ENCODE measurements at places on chromosomes 2 and 18. TPM values are rescaled to one million over a fixed set of nuclear protein-coding genes. Genes with fewer than 3 reads are reported as not detected.

DNA sequence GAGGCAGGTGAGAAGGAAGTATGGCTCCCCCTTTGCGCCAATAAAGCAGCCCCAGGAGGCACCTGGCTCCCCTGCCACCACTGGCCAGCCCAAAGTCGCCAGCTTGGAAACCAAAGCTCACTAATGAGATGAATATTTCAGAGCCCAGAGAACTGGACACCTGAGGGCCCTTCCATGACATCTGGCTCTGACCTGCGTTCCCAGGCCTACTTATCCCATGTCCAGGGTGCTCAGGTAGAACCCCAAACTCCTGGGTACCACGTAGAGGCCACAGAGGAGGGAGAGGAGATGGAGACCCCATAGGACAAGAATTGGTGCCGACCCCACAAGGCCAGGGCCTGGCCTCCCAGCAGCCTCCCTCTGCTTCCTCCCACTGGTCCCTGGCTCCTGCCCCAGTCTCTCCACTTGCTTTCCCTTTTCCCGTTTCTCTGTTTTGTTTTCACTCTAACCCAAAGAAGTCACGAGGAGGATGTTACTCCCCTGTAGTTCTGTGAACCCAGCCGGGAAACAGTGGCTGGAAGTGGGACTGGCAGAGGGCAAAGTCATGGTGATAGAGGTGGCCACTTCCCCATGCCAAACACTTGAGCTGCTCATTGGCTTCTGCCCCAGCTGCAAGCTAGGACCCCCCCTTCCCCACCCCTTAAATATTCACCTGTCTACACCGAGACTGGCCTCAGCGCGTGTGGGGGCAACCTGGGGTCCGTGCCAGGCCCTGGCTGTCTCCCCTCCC is 820 bp downstream of the TMBIM1 start:
- DNase-seq = no peak

GRCh38 chr18:22219568-22220355 is 50.4 kb downstream of the GATA6 start:
- no peak for DNase-seq

- DNase-seq = no peak
These were observed 20.7 kb downstream of the COX7A2L start for GRCh38 chr2:42340045-42340937.

The SLC40A1 gene
- 3.0 TPM for total RNA-seq

DNA sequence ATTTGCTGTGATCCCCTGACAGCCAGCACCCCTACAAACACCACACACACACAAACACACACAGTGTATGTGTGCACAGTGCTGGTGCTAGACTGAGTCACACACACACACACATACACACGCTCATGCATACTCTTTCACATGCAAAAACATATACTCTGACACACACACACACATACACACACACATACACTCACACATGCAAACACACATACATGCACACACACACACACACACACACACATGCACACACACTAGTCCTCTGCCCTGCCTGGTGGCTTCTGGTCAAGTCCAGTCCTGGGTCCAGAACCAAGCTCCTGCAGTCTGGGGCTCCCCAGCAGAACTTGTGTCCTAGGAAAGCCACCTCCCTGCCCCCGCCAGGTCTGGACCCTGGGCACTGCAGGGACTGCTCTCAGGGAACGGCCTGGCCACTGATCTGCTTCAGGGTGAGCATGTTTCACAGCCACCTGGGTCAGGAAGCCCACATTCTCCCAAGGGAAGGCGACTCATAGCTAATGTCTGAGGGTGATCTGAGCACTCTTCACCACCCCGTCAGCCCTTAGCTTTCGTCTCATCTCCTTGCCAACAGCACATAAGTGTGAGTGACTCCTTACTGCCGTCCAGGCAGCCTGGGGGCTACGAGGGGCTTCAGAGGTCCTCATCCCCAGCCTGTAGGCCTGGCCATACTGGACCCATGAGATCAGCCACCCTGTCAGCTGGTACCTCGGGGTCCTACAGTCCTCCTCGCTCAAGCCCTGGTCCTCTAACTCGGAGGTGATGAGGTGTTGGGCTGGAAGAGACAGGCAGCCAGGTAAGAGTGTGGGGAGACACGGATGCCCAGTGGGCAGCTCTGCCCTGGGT is 88.1 kb downstream of the MCFD2 start:
- no peak for DNase-seq

DNA sequence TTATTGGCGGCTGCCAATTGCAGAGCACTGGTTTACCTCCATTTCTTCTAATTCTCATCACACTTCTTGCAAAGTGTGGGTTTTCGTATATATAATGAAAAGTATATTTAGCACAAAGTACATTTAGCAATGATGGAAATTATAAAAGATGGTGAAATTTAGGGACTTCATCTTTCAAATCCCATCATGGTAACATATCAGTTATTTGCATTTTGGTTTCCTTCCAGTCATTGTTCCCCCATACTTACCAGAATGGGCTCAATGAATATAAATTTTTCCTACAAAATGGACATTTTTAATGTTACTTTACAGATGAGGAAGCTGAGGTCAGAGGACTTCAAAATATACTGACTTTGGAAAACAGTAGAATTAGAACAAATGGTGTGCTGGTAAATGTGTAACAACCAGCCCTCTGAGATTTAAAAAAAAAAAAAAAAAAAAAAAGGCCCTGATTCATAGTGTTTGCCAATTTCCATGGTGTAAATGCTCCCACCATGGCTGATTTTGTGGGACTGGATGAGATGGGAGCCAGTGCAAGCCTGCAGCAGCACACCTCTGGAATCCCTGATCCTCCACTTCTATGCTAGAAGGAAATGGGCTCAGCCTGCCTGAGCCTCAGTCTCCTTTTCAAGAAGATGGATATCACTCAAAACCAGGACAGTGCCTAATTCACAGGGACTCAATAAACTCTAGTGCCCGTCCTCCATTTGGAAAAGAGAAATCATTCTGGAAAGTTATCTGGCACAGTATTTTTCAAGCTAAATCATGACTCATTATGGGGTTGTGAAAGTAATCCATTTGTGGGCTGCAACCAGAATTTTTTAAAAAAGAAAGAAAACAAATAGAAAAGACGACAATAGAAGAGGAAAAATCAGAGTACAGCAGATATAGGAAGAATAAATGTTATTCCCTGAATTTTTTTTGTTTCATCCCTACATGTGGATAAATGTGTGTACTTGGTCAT is 34.0 kb downstream of the LBH start:
- no peak for DNase-seq

- DNase-seq = no peak
These were observed 297.0 kb upstream of the COL3A1 start for GRCh38 chr2:188677142-188677541.

The EVX2 gene
- not detected for total RNA-seq

All from glomerular endothelial cell (primary cell).